ENCODE measurements at places on chromosomes 4 and X.

- no peak for ATAC-seq
- no peak overlapping the region for H3K4me3 ChIP-seq
- no peaks in the 10 kb centered on the region for H3K4me1 ChIP-seq
- no peaks in the 10 kb centered on the region for H3K36me3 ChIP-seq
- H3K27me3 ChIP-seq = no peaks in the 10 kb centered on the region
Observed at GRCh38 chr4:179437962-179438361, 1995.7 kb upstream of the AGA start.

DNA sequence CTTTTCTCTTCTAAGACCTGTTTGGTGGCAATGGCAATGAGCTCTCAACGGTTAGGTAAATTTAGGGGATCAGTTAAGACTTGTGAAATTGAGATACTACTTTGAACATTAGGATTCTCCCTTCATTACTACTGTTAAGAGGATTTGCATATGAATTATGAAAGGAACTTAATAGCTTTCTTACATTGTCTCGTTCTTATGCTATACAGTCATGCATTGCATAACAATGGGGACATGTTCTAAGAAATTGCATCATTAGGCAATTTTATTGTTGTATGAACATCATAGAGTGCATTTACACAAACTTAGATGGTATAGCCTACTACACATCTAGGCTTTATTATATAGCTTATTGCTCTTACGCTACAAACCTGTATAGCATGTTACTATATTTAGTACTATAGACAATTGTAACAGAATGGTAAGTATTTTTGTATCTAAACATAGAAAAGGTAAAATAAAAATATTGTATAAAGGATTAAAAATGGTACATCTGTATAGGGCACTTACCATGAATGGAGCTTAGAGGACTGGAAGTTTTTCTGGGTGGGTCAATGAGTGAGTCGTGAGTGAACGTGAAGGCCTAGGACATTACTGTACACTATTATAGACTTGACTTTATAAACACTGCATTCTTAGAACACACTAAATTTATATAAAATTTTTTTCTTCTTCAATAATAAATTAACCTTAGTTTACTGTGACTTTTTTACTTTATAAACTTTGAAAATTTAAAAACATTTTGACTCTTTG, 62.5 kb downstream of the PAQR3 start:
- H3K27me3 ChIP-seq = no peaks in the 10 kb centered on the region
- H3K36me3 ChIP-seq = peaks cover 30% of the 10 kb centered on the region
- ATAC-seq = no peak
- H3K4me3 ChIP-seq = no peak overlapping the region

- H3K4me1 ChIP-seq = peaks cover 7% of the 10 kb centered on the region
- H3K27ac ChIP-seq = peak within 1 kb of the TSS; percentile 82
- peak; percentile 82 for ATAC-seq
- peak within 1 kb of the TSS; percentile 94 for H3K4me3 ChIP-seq
- no peaks in the 10 kb centered on the region for H3K27me3 ChIP-seq
Observed at GRCh38 chrX:102720237-102721168, at the start of gene GPRASP3. Gene GPRASP3, plus strand, starts transcription at chrX:102720743. Its CDS starts 28,253 bp downstream, at chrX:102748996.

DNA sequence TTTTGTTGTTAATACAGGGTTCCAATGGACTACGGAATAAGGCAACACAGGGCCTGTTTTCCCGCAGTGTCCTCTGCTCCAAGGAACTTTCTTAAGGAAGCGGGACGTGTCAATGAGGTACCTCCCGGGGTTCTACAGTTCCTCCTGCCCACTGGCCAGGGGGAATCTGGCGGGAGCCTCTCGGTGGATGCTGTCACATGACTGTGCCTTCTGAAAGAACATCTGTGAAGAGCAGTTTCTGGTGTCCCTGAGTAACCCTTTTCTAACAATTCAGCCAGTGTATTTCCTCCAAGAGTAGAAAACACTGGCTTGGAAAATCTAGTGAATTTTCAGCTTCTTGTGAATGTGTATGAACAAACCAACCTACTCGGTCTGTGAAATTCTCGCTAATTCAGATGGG, 32.7 kb downstream of the MFAP3L start:
- H3K27ac ChIP-seq = no peak overlapping the region
- ATAC-seq = no peak
- peaks cover 12% of the 10 kb centered on the region for H3K27me3 ChIP-seq

- peaks cover 6% of the 10 kb centered on the region for H3K36me3 ChIP-seq
- H3K27ac ChIP-seq = no peak overlapping the region
- ATAC-seq = peak; percentile 96
- no peak overlapping the region for H3K4me3 ChIP-seq
- H3K27me3 ChIP-seq = peaks cover 13% of the 10 kb centered on the region
Observed at GRCh38 chr4:128517739-128518510, 230.3 kb upstream of the PGRMC2 start.

- peaks cover 5% of the 10 kb centered on the region for H3K36me3 ChIP-seq
- no peak overlapping the region for H3K4me3 ChIP-seq
- H3K27ac ChIP-seq = no peak overlapping the region
- H3K27me3 ChIP-seq = no peaks in the 10 kb centered on the region
- no peak for ATAC-seq
- no peaks in the 10 kb centered on the region for H3K4me1 ChIP-seq
Observed at GRCh38 chr4:128394778-128395177, 107.2 kb upstream of the PGRMC2 start.

DNA sequence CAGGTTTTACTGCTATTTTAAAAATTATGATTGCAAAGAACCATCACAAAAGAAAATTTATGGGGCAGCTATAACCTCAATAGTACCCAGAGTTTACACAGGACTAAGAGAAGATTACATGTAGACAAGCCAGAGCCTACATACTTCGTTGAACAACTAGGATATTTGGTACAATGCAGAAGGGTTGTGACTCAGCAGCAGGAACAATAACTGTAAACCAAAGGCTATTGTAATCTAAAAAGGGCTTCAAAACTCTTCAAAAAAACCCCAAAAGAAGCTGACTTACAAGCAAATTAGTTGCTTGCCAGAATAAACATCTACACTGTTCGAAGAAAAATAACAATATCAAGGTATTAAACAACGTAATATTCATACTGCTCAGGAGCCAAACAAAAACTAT, 618.0 kb downstream of the STPG2 start:
- no peak for ATAC-seq
- no peak overlapping the region for H3K27ac ChIP-seq
- H3K36me3 ChIP-seq = no peaks in the 10 kb centered on the region
- H3K4me1 ChIP-seq = no peaks in the 10 kb centered on the region
- H3K27me3 ChIP-seq = no peaks in the 10 kb centered on the region

DNA sequence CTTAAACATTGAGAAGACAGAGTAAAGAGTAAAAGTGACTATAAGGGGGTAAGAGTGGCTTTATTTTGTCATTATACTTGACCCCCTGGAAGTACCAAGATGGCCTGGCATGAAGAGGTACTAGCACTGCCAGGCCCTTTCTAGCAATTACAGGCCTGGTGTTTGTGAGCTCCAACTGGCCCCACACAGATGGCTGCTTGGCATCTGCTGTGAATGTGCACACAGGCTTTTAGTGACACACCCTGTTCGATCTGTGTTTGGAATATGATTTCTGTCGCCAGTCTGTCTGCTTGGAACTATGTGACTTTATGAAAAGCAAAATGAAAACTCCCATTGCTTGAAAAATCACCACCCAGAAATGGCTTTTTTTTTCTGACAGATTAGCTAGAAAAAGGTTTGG, 123.3 kb downstream of the CLCN4 start:
- no peaks in the 10 kb centered on the region for H3K27me3 ChIP-seq
- no peak overlapping the region for H3K4me3 ChIP-seq

- H3K4me3 ChIP-seq = no peak overlapping the region
- peaks cover 16% of the 10 kb centered on the region for H3K4me1 ChIP-seq
- H3K27ac ChIP-seq = no peak overlapping the region
Observed at GRCh38 chr4:150136481-150136880, 58.2 kb downstream of the DCLK2 start.

- no peaks in the 10 kb centered on the region for H3K36me3 ChIP-seq
- no peak overlapping the region for H3K4me3 ChIP-seq
- H3K27ac ChIP-seq = no peak overlapping the region
- no peaks in the 10 kb centered on the region for H3K27me3 ChIP-seq
- no peak for ATAC-seq
Observed at GRCh38 chr4:5753366-5753765, 42.4 kb downstream of the EVC start.

DNA sequence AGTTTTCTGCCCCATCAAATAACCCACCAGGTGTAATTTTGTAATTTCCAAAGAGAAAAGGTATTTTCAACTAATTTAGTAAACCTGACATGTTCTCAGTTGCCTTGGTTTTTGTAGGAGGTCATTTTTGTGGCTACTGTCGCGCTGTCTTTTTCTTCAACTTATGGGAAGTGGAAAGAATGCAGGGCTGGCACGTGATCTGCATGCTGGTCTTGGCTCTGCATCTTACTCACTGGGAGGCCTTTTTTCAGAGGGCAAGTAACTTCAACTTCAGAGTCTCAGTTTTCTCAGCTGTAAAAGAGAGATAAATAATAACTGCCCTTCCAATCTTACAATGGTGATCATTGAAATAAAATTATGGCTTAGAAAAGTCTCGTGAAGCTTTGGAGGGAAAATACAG, 109.9 kb upstream of the SMIM10 start:
- no peak overlapping the region for H3K27ac ChIP-seq
- no peak overlapping the region for H3K4me3 ChIP-seq
- no peak for ATAC-seq
- H3K4me1 ChIP-seq = no peaks in the 10 kb centered on the region

- H3K4me1 ChIP-seq = no peaks in the 10 kb centered on the region
- H3K27ac ChIP-seq = no peak overlapping the region
- H3K4me3 ChIP-seq = no peak overlapping the region
- no peaks in the 10 kb centered on the region for H3K36me3 ChIP-seq
- H3K27me3 ChIP-seq = no peaks in the 10 kb centered on the region
- ATAC-seq = no peak
Observed at GRCh38 chrX:151167791-151168345, 8.5 kb upstream of the GPR50 start.

- no peak for ATAC-seq
- no peak overlapping the region for H3K27ac ChIP-seq
- H3K4me1 ChIP-seq = peaks cover 15% of the 10 kb centered on the region
- peaks cover 10% of the 10 kb centered on the region for H3K27me3 ChIP-seq
Observed at GRCh38 chr4:70594196-70594595, 2.1 kb downstream of the AMBN start.

GRCh38 chrX:77622672-77623071, 163.3 kb downstream of the ATRX start:
- no peak for ATAC-seq
- H3K4me1 ChIP-seq = peaks cover 14% of the 10 kb centered on the region
- H3K27ac ChIP-seq = peak overlapping the region; percentile 11
- H3K36me3 ChIP-seq = peaks cover 45% of the 10 kb centered on the region
- H3K27me3 ChIP-seq = no peaks in the 10 kb centered on the region

DNA sequence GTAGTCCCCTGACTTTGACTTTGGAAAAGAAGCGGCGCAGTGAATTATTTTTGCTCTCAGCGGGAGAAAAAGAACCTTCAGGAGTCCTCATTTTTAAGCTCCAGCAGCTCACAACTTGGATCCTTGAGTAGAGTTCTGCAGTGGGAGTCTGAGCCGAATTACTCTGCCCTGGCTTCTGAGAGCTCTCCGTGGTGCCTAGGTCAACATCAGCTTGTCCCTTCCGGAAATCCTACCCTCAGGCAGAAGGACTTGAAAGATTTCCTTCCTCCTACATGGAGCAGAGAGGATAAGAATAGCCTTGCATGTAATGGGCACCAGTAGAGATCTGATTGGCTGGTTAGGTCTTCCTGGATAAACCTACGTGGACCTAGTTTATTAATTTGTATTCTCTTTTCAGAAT, 549.7 kb upstream of the TENM3 start:
- H3K4me1 ChIP-seq = no peaks in the 10 kb centered on the region
- no peaks in the 10 kb centered on the region for H3K36me3 ChIP-seq
- no peak overlapping the region for H3K4me3 ChIP-seq
- ATAC-seq = no peak
- no peak overlapping the region for H3K27ac ChIP-seq

DNA sequence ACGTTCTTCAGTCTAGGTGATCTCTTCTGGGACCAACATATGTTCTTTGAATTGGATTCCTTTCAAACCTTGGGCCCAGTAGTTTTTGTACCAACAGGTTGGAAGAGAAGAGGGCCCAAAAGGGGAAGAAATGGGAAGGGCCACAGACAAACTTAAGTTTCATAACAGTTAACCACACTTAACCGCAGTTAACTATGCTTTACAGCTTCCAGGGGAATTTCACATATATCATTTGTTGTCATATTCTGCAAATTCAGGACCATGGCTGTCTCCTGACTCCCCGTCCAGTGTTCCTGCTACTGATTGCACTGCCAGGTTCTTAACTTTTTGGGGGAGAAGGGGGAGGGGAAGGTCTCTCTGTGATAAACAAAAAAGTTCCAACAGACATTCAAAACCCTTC, 34.6 kb downstream of the RTL5 start:
- no peaks in the 10 kb centered on the region for H3K36me3 ChIP-seq
- no peak overlapping the region for H3K4me3 ChIP-seq
- H3K27ac ChIP-seq = peak overlapping the region; percentile 30
